Stimulated activated CD8-positive, alpha-beta memory T cell treated with anti-CD3 and anti-CD28 coated beads, Interleukin-15, amount 100 ng/mL, for 1 hour (primary cell): ENCODE measurements at places on chromosomes 3 and 15.

DNA sequence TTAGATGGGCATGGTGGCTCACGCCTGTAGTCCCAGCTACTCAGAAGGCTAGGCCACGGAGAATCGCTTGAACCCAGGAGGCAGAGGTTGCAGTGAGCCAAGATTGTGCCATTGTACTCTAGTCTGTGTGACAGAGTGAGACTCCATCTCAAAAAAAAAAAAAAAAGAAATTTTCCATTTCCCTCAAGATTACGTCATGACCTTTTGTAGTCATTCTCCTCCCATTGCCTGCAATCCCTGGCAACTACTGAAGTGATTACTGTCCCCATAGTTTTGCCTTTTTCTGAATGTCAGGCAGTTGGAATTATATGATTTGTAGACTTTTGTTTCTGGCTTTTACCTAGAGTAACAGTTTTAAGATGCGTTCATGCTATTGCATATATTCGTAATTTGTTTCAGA lies 28.0 kb downstream of the WDR76 start:
- DNase-seq: no peak

DNA sequence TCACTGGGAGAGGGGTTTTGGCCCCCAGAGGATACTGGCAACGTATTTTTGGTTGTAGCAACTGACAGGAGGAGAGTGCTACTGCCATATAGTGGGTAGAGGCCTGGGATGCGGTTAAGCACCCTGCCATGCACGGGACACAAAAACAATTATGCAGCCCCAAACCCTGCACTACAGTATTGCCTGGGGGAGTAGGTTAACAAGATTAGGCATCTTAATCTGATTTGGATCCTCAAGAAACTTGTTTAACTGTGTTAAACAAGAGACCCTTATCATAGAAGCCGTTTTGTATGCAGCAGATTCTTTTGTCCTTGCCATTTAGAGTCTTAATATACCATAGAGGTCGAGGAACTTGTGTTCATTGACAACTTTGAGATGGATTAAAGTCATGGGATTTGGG lies 3.4 kb downstream of the PHLDB2 start:
- DNase-seq: no peak

- no peak for DNase-seq
Measured at GRCh38 chr3:194265505-194265892, 85.6 kb downstream of the CPN2 start.

GRCh38 chr15:88911766-88912118 lies 1.4 kb downstream of the MFGE8 start:
- no peak for DNase-seq

DNA sequence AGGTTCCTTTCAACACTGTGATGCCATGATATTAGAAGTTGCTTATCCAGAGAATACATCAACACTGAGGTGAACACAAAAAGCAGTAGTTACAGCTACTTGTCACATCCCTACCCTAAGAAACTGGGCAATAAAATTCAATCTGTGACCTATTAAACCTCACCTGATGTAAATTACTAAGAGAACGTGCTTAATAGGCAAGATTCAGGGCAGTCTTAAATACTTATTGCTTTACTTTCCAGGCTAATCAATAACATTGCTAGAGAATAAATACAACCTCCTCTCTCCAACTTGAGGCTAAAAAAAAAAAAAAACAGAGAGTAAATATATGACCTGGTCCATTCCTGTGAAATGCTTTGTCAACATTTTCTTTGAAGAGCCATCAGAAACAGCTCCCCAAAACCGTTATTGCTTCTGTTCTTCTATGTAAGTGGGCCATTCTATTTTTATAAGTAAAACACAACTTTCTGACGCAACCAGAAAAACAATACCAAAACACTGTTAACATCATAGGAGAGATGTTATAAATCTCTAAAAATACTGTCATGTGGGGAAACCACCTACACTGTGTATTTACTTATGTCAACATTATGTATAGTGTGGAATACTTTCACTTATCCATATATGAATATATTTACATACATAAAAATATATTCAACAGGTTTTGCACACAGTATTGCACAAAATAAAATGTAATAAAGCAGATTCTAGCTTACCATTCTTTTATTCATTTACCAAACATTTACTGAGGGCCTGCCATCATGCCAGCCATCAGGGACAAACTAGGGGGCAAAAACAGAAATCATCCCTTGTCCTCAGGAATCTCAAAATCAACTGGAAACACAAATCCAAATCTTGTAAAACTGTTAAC lies 2.7 kb downstream of the NKIRAS1 start:
- no peak for DNase-seq

GRCh38 chr15:75063889-75064288 lies 40.5 kb downstream of the PPCDC start:
- no peak for DNase-seq

DNA sequence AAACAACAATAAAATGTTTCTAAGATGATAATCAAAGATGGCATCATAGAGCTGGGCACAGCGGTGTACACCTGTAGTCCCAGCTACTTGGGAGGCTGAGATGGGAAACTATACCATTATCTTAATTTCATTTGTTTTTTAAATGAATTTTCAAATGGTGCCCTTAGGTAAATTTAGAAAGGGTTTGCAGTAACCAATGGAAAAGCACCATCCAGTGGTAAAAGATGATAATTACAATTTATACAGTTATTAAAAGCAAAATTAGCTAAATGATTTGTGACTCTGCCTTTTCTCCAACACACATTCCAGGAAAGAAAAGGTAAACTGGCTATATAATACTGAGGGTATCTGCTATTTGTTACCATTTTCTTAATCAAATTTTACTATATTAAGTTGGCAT lies 14.4 kb upstream of the ANKRD28 start:
- no peak for DNase-seq

DNA sequence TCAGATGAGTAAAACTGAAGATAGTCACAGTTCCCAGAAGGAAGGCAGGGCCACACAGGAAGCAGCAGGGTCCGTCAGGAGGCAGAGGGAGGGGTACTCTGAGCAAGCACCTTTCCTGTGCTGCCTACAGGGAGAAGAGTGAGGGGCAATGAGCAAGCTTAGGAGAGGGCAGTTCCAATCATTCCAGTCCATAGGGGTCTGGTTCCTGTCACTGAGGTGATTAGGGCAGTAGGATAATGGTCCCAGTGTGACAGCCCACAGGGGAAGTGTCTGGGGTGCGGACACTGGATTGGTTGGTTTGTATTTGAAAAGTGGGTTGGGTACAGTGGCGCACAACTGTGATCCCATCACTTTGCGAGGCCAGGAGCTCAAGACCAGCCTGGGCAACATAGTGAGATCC lies 7.1 kb upstream of the ACAD9 start:
- DNase-seq: no peak

GRCh38 chr15:79410237-79410636 lies 21.9 kb upstream of the MINAR1 start:
- DNase-seq: no peak

DNA sequence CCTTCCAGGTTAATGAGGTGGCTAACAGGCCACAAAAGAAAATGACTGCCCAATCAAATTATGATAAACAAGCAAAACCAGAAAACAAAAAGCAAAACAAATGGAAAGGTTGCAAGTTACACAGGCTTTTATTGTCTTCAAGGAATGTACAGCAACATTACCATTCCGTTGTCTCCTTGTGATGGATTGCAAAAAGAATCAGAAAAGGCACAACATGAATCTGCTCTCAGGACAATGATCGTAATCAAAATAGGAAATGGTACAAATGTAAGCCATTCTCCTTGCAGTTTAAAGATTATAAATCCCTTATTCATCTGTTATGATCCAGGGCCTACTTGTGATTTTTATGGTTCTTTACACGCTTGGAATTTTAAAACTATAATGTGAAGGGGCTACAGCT lies 125.8 kb downstream of the ECT2 start:
- DNase-seq: no peak

- DNase-seq: no peak
Measured at GRCh38 chr3:40308725-40309417, 636 bp upstream of the EIF1B start.

DNA sequence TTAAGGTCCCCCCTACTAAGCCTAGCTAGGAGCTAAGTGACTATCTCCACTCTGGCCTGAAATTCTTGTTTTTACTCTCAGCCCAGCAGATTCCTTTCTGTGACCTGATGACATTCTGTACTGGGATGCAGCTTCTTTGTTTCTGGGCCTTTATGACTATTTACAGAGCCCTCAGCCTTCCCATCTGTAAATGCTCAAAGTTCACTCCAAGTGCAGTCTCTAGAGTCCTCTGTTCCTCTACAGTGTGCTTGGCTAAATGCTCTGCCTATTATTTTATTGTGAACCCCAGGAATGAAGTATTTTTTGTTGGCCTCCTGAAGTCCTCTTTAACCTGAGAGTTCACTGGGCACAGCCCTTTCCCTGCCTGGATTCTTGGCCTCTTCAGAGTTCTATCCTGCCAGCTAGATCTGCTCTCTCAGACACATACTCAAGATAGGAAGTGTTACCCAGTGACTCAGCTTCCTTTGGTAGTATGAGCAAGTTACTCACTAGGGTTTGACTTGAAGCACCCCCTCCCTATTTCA lies 278.1 kb upstream of the P2RY1 start:
- DNase-seq: no peak

DNA sequence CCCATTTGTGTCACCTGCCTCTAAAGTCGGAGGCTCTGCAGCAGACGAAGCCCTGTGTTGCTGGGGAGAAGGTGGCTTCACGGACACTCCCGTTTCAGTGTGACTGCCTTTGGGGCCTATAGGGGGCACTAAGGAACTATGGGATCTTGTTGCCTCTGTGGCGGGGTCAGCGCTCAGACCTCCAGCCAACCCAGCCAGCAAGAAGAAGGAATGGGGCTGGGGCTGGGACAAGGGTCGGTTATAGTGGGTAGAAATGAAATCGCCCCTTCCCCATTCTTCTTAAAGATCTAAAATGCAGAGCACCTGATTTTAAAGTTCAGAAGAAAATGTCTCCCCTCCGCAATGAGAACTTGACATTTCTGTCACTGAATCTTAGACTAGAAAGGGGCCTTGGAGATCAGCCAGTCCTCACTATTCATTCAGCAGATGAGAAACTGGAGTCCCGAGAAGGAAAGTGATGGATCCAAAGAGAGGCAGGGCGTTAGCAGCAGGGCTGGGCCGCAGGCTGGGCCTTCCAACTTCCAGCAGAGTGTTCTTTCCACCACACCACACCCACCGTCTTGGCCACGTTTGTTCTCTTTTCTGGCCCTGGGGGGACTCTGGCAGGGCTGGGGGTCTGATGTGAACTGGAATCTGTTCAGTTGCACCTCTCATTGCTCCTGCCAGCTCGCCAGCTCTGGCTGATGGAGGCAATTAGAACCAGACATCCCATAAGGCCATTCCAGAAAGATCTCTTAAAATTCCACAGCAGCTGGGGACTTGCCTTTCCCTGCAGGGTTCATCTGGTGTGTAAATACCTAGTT lies 195.4 kb downstream of the OPA1 start:
- DNase-seq: no peak

DNA sequence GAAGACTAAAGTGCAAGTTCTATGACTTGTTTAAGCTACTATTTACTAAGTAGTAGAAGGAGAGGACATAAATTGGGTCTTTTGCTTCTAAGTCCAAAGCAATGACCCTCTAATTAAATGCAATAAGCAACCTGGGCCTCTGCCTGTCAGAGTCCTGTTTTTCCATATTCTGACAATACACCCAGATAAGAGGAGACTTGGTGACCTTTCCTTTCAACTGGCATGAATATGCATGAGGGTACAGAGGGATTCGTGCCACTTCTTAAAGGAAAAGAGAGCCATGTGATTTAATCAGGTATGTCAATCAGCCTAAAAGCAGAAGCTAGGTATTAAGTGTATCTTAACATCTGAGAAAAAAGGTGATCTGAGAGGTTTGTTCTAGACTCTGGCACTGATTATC lies 50.7 kb upstream of the FGF7 start:
- DNase-seq: no peak

DNA sequence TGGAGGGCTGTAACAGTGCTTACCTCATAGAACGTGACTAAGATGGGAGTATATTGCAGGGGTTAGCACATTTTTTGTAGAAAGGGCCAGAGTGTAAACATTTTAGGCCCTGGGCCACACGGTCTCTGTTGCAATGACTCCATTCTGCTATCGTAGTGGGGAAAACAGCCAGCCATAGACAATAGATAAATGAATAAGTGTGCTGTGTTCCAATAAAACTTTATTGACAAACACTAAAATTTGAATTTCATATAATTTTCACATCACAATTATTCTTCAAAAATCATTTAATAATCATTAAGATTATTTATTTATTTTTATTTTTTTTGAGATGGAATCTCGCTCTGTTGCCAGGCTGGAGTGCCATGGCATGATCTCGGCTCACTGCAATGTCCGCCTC lies 478.6 kb downstream of the SHQ1 start:
- no peak for DNase-seq

DNA sequence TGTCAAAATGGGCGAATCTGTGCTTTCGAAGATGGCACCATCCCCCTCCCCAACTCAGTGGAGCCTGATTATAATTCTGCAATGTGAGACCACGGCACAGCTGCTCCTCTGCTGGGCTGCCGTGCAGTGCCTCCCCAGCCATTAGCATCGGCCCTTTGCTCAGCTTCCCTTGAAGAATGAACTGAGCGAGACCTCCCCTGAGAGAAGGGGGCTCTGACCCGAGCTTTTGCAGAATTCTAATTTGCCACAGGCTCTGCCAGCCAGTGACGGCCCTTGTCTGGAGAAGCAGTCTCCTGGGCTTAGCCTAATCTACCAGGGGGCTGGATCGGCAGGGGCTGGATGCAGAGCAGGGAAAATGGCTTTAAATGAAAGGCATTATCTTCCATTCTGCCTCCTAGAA lies 57.2 kb downstream of the GLDN start:
- DNase-seq: no peak

DNA sequence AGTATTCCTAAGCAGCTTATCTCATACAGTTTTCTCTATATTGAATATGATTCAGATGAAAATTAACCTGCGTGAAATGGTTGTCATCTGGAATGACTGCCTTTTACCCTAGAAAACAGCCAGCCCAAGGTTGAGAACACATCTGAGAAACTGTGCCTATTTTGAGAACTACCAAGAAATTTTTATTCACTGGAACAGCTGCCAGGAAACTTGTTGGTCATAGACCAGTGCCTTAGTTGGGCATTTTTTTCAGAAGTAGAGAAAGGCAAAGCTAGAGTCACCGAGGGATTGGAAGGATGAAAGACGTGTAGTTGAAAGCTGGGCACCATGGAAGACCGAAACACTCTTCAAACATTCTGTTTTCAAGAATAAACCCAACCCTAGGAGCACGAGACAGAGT lies 277.1 kb downstream of the LPP start:
- DNase-seq: no peak

DNA sequence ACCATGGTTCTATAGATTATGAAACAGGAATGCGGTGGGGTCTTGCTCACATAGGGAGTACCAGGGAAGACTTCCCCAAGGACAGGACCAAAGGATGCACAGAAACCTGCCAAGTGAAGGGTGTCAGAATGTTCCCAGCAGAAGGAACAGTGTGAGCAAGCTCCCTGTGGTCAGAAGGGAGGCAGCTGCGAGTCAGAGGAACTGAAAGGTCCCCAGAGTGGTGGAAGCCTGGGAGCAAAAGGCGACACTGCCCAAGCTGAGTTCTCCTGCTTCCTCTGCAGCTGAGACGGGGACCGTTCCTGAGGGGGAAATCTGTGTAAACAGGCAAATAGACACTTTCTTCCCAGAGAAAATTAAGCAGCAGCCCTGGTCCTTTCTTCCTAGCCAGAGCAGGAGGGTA lies 14.2 kb upstream of the SLC6A6 start:
- no peak for DNase-seq

- no peak for DNase-seq
Measured at GRCh38 chr15:85597155-85597815, 197.4 kb downstream of the KLHL25 start.
